NCI-H2081 treated with DMSO at 0.1 percent for 48 hours (cell line): ENCODE measurements at places on chromosomes 1 and 21.

DNA sequence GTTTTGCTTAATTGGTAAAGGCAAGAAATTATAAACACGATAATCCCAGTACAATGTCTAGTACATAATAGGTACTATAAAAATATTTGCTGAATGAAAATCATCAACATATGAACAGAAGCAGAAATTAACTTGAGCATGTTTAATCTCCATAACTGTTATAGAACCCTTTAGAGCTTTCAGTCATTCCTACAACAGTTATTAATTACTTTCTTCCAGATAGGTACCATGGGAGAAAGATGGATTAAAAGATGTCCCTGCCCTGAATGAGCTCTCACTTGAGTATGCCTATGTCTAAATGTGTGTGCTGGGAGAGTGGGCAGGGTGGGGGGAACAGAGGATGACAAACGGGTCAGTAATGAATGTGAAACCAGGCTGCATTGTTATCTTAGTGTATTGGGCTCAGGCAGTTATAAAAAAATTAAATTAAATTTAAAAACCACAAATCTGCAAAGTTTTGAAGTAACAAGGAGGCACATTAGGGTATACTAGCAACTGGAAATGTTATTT lies 2.4 kb downstream of the EPS15 start:
- no peak for DNase-seq

GRCh38 chr1:19735440-19736127 lies 64.1 kb downstream of the TMCO4 start:
- DNase-seq = no peak

GRCh38 chr1:86852782-86853408 lies 61.0 kb downstream of the SELENOF start:
- no peak for DNase-seq

GRCh38 chr1:77866296-77866695 lies 22.1 kb upstream of the NEXN start:
- DNase-seq = no peak

GRCh38 chr1:66752000-66752592 lies at the start of gene DYNLT5:
Gene DYNLT5, plus strand, starts transcription at chr1:66752459. Its CDS starts 2,200 bp downstream, at chr1:66754659.
- DNase-seq = no peak

- no peak for DNase-seq
These were observed 85.1 kb upstream of the PLXNA2 start for GRCh38 chr1:208329300-208329699.

DNA sequence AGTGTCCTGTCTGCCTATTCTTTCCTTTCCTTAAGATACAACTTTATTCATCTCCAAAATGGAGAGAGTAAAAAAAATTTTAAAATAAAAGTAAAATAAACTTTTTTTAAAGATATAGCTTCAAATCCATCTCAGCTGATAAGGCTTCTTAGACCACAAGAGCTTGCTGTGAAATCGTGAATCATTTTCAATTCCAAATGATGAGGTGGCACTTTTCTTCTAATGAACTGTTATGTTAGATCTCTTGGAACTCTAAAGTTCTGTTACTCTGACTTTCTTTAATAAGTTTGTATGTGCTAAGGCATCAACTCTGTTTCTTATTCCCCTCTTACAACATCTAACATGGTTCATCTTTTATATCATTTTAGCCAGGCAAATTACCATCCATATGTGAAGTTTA lies 4.5 kb downstream of the SH3GLB1 start:
- no peak for DNase-seq

DNA sequence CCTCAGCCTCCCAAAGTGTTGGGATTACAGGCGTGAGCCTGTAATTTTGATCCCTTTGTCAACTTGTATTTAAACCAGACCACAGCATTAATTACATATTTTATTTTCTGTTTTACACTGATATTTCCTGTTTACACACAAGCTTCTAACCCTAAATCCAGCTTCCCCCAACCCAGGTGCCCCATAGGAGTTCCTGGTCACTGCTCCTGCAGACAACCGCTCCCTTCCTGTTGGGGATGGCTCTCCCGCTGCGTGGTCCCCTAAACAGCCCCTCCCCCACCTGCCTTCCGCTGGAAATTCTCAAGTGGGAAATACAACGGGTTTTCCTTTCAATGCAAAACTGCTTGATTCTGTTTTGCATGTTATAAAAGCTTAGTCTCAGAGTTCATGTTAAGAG lies 3.7 kb downstream of the CSTB start:
- no peak for DNase-seq

DNA sequence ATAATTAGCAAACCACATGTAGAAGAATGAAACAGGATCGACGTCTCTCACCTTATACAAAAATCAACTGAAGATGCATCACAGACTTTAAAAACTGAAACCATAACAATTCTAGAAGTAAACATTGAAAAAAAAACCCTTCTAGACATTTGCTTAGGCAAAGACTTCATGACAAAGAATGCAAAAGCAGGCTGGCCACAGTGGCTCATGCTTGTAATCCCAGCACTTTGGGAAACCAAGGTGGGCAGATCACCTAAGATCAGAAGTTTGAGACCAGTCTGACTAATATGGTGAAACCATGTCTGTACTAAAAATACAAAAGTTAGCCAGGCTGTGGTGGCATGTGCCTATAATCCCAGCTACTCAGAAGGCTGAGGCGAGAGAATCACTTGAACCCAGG lies 1351.7 kb downstream of the MRPL39 start:
- no peak for DNase-seq

DNA sequence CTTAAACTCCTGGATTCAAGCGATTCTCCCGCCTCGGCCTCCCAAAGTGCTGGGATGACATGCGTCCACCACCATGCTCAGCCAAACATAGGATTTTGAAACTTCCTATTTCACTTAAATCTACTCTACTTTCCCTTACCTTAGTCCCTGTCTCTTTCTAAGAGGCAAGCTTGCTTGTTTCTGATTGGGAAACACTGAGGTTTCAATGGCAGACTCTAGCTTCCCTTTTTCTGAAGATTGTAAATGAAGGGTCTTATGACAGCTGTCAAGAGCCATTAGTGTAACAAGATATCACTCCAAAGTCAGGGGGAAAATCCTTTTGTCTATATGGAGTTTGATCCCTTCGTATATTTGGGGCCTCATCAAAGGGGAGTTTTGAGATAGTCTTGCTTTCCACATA lies 23.5 kb upstream of the LMO4 start:
- no peak for DNase-seq

DNA sequence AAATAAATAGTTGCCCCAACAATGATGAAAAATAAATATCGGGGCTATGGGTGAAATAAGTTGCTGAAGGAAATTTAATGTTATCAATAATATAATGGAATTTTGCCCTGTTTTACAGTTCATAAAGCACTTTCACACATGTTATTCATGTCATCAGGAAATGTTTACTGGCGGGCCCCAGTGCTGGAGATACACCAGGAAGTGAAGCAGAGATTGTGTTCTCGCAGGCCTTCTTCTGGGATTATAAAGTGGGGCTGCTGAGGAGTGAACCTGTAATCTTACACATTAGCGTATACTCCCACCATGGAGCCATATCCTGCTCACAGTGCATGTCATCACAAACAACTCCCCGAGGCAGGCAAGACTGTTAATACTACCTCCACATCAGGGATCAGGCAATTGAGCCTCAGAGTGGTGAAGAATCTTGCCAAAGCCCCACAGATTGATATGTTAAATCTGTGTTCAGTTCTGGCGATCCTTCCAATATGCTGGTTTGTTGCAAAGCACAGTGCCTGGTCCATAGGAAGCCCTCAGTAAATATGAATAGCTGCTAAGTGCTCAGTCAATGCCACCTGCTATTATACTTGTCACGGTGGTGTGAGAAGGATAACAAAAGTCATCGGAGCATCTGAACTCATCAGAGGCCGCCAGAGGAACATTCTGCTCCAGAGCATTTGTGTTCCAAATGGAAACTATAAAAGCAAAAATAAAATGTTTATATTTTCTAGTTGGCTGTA lies 104.4 kb upstream of the UBE2U start:
- no peak for DNase-seq
